ENCODE measurements at places on chromosomes 11 and 22.

DNA sequence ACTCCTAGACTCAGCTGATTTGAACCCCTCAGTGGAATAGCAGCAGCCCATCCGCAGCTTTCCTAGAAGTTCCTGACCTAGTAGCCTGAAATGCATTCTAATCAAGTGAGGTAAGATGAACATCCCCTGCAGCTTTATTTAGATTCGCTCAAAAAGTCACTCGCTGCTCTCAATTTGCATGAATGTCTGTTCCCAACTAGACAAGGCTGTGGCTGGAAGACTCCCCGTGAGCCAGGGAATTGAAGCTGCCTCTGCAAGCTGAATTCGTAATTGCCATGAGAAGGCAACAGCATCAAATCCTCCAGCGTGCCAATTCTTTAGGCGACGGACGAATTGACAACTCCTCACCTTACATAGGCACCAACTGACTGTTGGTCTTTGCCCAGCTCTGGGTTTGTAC is 17.1 kb upstream of the SCN3B start:
- DNase-seq: no peak

DNA sequence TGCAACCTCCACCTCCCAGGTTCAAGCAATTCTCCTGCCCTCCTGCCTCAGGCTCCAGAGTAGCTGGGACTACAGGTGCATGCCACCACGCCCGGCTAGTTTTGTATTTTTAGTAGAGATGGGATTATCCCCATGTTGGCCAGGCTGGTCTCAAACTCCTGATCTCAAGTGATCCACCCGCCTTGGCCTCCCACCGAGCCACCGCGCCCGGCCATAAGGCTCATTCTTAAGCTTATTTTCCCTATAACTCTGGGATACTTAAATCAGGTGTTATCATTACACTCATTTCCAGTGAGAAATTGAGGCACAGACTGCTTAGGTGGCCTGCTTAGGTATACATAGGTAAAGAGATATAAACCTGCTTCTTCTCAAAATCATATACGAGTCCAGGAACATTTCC is 188.3 kb upstream of the MTNR1B start:
- no peak for DNase-seq

DNA sequence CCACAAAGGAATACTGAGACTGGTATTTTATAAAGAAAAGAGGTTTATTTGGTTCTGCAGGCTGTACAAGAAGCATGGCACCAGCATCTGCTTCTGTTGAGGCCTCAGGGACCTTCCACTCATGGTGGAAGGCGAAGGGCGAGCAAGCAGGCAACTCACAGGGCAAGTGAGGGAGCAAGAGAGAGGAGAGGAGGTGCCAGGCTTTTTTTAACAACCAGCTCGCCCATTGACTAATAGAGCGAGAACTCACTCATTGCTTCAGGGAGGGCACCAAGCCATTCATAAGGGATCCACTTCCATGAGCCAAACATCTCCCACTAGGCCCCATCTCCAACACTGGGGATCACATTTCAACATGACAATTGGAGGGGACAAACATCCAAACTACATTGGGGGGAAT is 1.2 kb downstream of the PTS start:
- DNase-seq: no peak

- peak; percentile 40 for DNase-seq
Measured at GRCh38 chr22:31944700-31945442, 536 bp downstream of the YWHAH start.

DNA sequence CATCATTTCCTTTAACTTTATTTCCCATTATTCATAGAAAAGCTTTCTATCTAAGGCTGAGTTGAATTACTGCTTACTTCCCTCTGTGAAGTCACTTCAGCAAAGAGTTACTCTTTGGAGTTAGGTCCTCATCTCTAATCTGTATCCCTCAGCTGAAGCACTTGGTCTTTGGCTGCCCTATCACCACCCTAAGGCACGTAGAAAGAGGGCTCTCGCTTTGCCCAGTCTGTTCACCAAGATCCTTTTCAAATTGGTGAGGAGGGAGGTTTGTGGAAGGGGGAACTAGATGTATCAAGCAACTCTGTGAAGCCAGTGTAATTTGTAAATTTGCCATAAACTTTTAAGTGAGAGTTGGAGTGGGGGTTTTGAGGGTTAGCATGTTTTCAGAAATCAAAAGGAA is 43.4 kb downstream of the PAX6 start:
- no peak for DNase-seq

DNA sequence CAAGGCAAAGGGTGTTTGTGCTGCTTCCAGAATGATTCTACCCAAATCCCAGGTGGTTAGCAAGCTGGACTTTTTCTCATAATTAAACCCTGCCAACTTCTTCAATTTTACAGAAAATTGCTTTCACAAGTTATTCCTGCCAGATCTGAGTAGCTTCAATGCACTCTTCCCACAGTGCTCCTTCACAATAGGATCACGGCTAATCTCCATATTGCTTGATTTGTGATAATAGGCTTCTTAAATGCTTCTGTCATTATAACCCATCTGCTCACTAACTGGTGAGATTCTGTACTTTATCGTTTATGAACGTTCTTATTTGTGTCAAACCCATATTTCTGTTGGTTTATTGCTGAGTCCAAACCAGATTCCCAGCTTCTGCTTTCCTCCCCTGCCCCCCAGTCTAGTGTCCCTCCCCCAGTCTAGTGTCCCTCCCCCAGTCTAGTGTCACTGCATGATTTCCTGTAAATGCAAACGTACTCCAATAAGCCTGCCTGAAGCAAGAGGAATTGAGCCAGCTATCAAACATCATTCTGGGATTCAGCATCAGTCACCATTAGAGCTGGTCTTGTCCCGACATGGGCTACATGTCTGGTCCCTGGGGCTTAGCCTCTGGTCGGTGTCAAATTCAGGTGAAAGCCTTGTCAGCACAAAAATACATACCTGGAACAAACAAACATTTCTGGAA is 14.0 kb downstream of the MMP3 start:
- DNase-seq: no peak

GRCh38 chr11:71304491-71304890 is 52.1 kb upstream of the SHANK2 start:
- DNase-seq: no peak

DNA sequence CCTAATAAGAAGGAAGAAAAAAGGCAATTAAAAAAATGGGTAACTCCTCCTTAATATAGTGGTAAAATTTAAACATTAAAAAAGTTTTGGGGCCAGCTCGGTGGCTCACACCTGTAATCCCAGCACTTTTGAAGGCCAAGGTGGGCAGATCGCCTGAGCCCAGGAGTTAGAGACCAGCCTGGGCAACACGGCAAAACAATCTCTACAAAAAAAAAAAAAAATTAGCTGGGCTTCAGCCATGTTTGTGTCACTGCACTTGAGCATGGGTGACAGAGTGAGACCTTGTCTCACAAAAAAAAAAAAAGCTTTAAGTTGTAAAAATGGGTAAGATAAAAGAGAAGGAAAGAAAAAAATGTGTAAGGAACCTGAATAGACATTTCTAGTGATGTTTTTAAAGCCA is 11.3 kb upstream of the FBXO3 start:
- DNase-seq: no peak

DNA sequence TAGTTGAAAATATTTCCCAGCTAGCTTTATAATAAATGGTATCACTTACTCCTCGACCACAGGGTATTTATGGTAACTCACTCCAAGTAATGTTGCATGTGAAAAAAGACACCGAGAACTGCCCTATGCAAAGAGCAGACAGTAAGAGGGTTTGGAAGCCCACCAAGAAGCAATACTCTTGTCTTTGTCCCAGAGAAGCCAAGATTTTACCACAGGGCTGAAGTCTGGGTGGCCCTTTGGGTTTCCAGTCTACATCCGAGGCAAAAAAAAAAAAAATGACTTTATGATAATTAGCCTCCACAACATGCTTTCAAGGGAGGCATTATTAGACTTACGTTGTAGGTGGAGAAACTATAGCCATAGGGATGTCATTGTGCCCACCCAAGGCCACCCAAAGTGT is 83.6 kb downstream of the CCDC34 start:
- DNase-seq: no peak

DNA sequence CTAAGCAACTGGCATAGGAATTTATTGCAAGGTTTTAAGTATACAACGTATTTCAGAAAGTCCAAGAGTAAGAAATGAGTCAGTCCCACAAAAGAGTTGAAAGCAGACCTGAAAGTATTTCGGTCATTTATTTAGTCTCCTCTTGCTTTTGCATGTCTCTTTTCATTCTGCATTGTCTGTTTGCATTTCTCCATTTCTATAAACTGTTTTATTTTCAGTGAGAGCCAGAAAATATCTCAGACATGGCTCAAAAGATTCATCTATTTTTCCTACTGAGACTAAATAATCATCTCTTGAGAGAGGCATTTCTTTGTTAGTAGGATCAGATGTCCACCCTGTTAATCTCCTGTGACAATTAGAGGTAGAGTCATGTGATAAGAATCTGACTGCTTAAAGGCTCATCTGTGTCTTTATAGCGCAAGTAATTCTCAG is 219.1 kb upstream of the CCDC179 start:
- DNase-seq: no peak

DNA sequence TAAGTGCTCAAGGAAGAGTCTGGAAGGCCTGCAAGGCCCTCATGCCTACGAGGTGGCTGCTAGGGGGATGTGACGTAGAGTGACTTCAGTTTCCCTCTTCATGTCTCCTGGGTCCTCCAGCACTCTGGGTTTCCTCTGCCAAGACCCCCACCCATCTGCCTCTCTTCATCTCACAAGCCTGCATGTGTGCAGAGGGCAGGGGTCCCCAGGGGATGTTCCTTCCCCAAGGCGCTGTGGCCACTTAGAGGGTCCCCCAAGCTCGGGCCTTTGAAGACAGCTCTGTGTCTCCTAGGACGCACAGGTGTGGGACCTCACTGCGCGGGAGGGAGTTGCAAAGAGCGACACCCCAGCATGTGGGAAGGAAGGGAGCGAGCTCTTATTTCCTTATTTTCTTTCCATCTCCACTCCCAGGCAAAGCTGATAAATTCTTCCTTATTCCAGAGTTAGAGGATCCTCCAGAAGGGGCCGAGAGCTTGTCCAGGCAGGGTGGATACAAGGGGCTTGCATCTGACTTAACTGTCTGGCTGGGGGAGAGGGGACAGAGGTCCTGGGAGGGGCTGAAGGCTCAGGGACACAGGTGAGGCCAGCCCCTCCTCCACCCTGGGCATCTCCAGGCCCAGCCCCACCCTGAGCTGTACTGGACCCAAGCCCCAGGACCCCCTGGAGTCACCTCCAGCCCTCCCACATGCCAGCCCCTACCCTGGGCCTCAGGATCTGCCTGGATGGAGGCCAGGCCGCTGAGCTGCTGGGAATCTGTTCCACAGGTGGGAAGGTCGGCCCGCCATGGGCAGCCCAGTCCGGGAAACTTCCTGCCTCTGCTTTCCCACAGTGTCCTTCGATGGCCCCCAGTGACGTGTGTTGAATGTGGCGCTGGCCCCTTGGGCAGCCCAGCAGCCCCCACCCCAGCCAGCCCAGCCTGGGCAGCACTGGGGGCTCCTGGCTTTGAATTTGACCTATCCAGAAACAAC is 59.7 kb upstream of the KCNQ1OT1 start:
- no peak for DNase-seq

- DNase-seq: no peak
Measured at GRCh38 chr11:106063009-106063408, 14.1 kb downstream of the KBTBD3 start.

DNA sequence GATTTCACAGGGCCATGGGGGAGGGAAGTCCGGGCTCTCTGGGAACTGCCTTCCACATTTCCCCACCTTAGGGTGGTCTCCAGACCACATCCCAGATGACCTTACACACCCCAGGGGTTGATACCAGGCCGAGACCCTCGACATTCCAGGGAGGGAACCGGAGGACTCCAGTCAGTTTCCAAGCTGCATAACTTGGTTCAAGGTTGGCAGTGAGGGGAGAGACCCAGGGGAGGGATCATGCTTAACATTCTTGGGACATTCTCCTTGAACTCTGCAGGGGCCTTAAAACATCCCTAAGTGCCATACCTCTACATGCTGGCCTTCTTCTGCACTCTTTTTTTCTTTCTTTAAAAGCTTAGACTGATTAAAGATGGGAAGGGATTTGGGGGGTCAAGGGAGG is 251.0 kb downstream of the ST3GAL4 start:
- no peak for DNase-seq

DNA sequence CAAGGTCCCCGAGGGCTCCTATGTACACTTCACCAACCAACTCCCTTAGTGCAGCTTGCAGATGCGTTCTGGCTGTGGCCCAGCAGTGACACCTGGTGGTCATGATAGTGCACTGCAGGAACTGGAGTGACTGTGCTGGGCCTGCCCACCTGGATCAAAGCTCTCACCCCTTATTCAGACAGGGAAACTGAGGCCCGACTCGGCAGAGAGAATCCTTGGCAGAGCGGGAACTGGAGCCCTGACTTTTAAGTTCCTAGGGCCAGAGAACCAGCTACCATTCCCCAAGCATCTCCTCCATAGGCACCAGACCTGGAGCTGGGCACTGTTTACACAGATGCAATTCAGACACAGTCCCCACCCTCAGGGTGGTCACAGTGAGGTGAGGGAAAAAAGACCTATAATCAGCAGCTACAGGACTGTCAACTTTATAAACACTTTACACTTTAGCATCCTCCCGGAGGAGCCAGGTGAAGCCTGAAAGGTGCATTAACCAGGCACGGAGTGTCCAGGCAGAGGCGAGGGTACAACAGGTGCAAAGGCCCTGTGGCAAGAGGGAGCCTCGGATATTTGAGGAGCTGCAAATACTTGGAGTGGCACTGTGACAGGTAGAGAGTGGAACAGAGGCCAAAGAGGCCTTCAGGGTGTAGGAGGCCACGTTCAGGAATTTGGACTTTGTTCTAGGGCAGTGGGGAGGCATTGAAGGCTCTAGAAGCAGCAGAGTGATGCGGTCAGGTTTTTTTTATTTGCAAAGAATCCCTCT is 22.0 kb downstream of the RHBDD3 start:
- DNase-seq: peak; percentile 77

DNA sequence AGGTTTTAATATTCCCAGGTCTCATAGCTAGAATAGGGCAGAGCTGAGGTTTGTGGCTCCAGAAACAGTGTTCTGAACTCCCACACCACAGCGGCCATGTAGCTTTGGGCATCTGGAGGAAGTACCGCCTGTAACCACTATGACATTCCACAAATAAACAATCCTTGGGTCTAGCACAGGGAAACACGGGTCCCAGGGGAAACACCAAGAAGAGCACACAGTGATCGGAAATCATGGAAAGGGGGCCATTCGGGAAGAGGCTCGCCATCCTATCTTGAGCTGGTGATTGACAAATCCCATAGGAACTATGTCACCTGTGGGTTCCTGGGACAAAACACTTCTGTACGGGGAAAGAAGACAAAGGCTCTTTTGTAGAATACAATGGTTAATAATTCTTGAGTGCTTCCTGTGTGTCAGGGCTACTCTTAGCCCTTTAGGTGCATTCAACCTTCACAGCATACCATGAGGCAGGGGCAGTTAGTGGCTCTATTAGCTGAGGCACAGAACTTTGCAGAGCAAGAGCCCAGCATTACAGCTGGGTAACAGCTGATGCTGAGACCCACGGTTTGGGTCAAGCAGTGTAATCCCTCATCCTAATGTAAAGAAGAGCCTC is 514.2 kb downstream of the NTM start:
- DNase-seq: no peak

Data from activated CD4-positive, alpha-beta T cell treated with anti-CD3 and anti-CD28 coated beads, Interleukin-2, amount 50 U/mL, for 48 hours (primary cell).